ENCODE measurements at places on chromosomes 16 and 17.

GRCh38 chr17:63611354-63611753 lies 10.7 kb downstream of the TACO1 start:
- DNase-seq = no peak

GRCh38 chr17:28929787-28930186 lies 21.5 kb downstream of the PHF12 start:
- DNase-seq = no peak

GRCh38 chr16:57725554-57725953 lies 10.0 kb upstream of the KATNB1 start:
- DNase-seq = no peak

GRCh38 chr17:13561606-13562270 lies 40.0 kb downstream of the HS3ST3A1 start:
- DNase-seq = no peak

GRCh38 chr16:84993926-84994325 lies 17.4 kb downstream of the ZDHHC7 start:
- no peak for DNase-seq

DNA sequence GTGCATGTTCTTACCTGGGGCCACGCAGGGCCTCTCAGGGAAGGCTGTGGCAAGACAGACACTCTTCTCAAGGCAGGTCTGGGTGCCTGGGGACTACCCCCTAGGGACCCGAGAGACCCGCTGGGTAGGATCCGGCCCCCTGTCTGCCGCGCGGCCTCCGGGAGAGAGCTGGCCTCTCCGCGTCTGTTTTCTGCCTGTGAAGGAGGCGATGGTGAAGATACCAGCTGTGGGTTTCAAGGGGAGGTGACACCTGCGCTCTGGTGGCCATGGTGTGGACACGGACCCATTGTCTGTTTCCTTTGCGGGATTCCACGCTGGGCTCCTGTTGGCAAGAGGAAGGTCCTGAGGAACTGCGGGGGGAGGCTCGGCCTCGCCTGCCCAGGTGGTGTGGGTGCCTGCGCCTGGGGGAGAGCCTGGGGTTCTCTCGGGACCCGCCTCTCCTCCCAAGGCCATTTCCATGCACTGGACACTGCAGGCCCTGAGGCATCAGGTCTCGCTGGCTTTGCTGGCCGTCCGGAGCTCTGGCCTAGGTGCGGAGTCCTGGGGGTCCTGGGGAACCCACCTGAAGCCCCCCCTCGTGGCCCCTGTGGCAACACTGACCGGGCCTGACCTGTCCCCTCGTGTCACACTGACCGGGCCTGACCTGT lies 12.2 kb upstream of the METRNL start:
- no peak for DNase-seq

DNA sequence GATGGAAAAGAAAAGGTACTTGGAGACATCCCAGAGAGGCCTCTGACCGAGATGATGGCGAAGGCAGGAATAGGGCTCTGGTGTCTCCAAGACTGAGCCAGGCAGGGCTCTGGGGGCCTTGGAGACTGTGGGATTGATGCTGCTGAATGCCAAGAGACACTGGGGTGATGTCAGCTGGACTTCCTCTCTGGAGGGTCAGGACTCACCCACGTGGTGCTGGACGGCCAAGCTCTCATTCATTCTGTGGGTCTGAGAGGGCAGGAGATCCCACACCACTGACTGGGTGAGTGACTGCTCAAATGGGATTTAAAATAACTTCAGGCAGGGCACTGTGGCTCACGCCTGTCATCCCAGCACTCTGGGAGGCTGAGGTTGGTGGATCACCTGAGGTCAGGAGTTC lies 64.8 kb downstream of the NT5M start:
- no peak for DNase-seq

DNA sequence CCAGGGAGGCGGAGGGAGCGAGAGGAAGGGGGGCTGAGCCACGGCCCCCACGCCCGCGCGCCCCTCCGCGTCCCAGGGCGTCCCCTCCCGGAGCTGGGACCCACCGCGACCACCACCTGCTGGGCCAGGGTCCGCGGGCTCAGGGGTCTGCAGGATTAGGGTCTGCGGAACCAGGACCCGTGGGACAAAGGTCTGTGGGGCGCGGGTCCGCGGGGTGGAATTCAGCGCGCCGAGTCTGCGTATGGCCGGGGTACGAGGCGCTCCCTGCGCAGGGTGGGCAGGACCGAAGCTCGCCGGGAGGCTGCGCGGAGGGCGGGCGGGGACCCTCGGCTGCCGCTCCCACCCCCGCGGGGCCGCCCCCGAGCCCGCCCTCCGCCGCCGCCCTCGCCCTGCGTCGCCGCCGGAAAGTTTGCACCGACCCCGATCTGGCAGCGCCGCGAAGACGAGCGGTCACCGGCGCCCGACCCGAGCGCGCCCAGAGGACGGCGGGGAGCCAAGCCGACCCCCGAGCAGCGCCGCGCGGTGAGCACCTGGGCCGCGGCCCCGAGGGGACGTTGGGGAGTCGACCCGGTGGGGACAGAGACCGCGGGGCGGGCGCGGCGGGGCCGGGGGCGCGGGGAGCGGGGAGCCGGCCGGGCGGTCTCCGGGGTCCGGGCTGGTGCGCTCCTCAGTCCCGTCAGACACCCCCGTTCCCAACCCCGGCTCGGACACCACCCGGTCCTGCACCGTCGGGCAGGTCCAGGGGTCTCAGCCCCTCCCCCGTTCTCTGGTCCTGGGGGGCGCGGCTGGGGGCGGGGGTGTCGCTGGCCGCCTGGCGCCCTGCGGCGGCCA lies at the start of gene GCGR:
TSS of gene GCGR (plus strand) at position 423 of the 831 bp plus-strand sequence. CDS start 4,869 bp downstream, outside the sequence.
- no peak for DNase-seq

DNA sequence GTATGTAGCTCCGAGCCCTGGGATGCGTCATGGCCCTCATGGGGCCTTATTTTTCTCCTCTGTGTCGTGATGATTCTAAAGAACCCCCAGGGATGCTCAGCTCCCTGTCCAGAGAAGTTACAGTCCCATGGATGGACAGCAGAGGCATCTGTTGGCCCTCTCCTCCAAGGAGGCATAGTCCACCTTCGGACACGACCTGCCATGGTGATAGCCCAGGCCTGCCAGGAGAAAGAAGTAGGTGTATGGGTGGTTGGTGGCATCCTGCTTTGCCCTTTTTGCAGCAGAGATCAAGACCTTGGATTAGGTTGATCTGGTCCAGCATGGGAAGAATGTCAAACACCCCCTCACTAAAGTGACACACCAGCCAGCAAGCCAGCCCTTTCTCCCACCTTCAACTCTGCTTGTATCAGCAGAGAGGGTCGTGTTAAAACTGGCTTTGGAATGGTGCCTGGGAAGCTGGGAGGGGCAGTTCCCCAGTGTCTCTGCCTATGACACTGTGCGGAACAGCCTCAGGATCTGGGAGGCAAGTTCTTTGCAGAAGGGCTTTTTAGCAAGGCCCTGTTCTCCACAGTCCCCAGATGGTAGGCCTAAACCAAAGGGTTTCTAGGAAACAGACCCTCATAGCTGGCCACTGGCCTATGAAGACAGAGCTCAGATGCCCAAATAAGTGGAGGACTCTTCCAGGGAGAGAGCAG lies 259.9 kb upstream of the RPL38 start:
- DNase-seq = no peak

DNA sequence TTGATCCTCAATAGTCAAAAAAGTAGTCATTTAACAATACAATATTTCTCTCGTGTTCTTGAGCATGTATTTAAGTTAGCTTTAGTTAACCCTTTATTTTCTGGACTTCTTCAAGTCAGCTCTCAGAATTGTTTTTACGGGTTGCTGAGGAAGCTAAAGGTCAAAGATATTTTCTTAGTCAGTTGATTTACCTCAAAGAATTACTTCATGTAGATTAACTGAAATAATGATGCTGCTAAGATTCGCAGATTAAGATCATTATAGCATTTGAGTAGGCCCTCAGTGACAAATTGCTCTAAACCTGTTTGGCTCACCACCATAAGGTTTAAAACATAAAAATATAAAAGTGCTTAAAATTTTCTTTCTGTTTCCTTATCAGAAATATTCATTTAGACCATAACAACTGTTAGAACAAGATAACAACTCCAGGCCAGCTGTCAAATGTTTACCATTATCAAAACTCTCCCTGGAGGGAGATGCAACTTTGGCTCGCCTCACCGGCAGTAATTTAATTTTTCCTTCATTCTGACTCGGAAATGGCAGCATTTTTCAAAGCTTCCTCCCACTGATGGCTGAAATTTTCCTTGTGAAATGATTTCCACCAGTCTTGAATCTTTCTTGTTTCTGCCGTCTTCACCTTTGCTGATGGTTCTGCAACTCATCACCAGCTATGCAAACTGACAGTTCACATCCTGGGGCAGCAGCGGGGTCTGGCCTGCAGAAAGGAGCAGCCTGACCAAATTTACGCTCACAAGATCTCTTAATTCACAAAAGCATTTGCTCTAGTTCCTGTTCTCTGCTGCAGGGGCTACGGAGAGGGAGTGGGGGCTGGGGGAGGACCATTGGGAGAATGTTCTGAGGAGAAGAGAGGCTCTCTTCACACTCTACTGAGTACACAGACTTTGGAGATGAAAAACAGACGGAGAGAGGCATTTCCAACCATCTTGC lies 254.8 kb upstream of the TBX2 start:
- DNase-seq = no peak

DNA sequence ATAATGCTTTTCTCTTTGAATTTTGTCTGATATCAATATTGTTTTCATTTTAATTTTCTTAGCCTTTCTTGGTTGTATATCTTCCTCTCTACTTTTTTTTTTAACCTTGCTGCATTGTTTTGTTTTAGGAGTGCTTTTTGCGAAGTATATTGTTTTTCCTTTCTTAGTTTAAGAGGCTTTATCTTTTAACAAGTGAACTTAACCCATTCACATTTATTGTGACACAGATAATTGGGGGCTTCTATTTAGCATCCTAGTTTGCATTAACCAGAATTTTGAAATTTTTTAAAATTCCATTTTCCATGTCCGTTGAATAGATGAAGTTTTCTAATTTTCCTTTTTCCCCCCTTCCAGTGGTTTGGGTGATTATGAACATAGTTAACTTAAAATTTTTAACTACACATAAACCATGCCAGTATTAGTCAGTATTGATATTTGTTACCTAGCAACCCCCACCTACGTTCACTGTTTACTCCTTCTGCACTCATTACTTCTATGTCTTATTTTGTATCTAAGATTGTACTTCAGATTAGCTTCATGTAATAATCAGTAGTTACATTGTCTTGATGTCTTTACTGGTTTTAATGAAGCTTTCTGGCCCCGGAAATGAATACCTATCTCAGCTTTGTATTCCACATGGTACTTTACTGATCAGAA lies 44.4 kb downstream of the TNRC6A start:
- DNase-seq = no peak

DNA sequence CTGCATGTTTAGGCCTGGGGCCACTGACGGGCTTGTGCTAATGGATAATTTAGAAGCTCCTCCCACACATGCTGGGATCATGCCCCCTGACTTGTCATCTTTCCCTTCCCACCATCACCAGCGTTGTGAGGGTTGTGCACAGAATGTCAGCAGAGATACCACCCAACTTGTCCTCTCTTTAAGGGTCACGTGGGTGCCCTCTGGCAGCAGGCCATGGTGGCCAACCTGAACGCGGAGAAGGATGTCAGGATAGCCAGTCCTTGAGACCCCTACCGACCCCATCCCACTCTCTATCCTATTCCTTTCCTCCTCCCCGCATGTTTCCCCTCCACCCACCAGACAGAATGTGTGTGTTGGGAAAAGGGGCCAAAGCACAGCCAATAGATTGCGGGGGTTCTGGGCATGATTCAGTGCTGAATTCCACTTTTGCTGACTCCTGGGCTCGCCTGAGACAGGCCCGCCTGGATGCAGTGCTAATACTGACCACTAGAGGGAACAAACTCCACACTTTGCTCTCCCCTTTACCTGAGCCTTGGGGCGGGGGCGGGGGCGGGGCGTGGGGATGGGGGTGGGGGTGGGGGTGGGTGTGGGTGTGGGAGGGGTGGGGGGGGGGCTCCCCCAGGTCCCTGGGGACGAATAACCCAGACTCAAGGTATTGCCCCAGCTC lies at the start of gene GH2:
TSS of gene GH2 (minus strand) at position 10 of the 667 bp plus-strand sequence. CDS start 143 bp downstream, outside the sequence.
- peak; percentile 50 for DNase-seq

DNA sequence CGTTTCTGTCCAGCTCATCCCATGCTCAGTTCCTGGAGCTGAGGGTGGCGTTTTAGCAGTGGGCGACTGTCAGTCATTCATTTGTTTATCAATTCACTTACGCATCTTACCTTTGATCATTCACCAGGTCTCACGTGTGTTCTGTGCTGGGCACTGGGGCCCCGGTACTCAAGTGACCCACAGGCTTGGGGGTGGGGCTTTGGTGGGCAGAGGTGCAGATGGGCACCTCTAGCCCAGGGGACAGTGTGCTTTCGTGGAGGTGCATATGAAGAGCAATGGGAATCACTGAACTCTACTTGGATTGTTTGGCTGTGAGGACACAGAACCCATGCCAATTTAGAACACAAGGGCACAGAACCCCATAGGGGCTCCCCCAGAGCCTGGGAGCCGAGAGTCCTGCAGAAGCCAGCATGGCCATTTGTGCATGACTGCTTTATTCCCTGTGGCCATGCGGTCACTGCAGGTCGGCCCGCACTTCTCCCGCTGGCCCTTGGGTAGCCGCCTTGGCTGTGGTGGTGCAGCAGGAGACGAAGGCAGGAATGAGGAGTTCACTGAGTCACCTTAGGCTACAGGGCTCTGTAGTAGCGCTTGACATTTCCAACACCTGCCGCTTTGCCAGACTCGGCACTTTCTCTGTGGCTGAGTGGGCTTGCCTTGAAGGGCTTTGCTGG lies 144.6 kb downstream of the SNX29 start:
- DNase-seq = no peak

- no peak for DNase-seq
Observed at GRCh38 chr16:52462816-52463215, 84.1 kb downstream of the TOX3 start.

GRCh38 chr17:71224824-71225575 lies 895.8 kb upstream of the SOX9 start:
- no peak for DNase-seq

GRCh38 chr17:3554440-3554839 lies 3.2 kb downstream of the TRPV3 start:
- DNase-seq = no peak

GRCh38 chr17:30579610-30580315 lies 102.6 kb downstream of the GOSR1 start:
- DNase-seq = no peak

DNA sequence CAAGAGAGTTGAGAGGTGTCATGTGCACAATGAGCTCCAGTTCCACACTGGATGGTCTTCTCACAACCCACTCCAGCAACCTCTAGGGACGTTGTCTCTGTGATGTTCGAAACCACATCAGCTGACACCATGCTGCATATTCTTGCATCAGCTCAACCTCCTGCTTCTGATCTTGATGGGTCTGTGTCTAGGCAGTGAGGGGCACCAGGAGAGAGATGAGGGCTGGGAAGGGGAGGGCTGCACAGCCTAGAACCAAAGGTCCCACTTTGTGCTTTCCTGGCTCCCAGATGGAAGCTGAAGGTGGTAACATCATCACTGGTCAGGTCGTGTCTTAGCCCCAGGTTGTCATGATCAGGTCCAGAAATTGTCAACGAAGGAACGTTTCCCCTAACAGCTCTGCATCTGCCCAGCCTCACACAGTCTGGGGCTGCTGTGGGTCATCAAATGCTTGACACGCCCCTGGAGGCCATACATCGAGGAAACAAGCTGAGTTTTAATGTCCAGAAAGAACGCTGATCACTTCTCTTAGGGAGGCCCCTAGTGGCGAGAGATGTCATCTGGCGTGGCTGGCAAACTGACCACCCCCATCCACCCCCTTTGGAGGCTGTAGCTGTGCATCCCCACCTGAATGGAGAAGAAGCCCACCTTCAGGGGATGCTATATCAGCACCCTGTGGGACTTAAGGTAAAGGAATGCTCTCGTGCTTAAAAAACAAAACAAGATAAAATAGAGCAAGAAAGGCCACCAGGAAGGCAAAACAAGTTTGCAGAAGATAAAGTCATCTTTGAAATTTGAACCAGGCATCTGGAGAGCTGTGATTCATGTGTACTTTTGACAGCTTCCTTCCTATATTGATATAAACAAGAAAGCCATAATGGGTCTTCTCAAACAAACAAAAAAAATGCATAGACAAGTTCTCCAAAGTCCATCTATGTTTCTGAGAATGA lies 58.3 kb downstream of the WIPI1 start:
- no peak for DNase-seq

All from activated CD4-positive, alpha-beta T cell treated with anti-CD3 and anti-CD28 coated beads for 24 hours (primary cell).